Thyroid gland (tissue), 4 donors: ENCODE measurements at places on chromosomes 5 and 9.

- peaks cover 3% of the 10 kb centered on the region for H3K36me3 ChIP-seq
- H3K4me1 ChIP-seq: no peaks in the 10 kb centered on the region
- H3K4me3 ChIP-seq: no peak overlapping the region
Measured at GRCh38 chr9:105510024-105510423, 47.9 kb upstream of the FKTN start.

- H3K27ac ChIP-seq: no peak overlapping the region
- DNase-seq: no peak
- no peaks in the 10 kb centered on the region for H3K27me3 ChIP-seq
Measured at GRCh38 chr9:69453746-69454145, 128.7 kb downstream of the ENTREP1 start.

GRCh38 chr9:133126697-133127339, 5.8 kb upstream of the RALGDS start:
- no peak for DNase-seq
- H3K27me3 ChIP-seq: no peaks in the 10 kb centered on the region
- peaks cover 52% of the 10 kb centered on the region for H3K4me1 ChIP-seq

- no peaks in the 10 kb centered on the region for H3K27me3 ChIP-seq
- H3K27ac ChIP-seq: peak within 1 kb of the TSS; percentile 66
- peak; percentile 96 for DNase-seq
- peak within 1 kb of the TSS; percentile 32 for H3K4me3 ChIP-seq
- H3K36me3 ChIP-seq: no peaks in the 10 kb centered on the region
- no peaks in the 10 kb centered on the region for H3K4me1 ChIP-seq
Measured at GRCh38 chr9:32526041-32526706, at the start of gene RIGI. Gene RIGI, minus strand, starts transcription at chr9:32526196. Its CDS starts 30 bp downstream, at chr9:32526166.

GRCh38 chr5:59322058-59322457, 571.5 kb downstream of the PDE4D start:
- H3K4me3 ChIP-seq: no peak overlapping the region
- no peaks in the 10 kb centered on the region for H3K4me1 ChIP-seq
- no peaks in the 10 kb centered on the region for H3K27me3 ChIP-seq
- DNase-seq: no peak

- no peaks in the 10 kb centered on the region for H3K27me3 ChIP-seq
- no peaks in the 10 kb centered on the region for H3K36me3 ChIP-seq
- H3K27ac ChIP-seq: no peak overlapping the region
- no peak overlapping the region for H3K4me3 ChIP-seq
- H3K4me1 ChIP-seq: no peaks in the 10 kb centered on the region
Measured at GRCh38 chr5:116672203-116672602, 97.6 kb upstream of the SEMA6A start.
